ENCODE measurements at places on chromosomes 5 and 9. TPM values are rescaled to one million over a fixed set of nuclear protein-coding genes. Genes with fewer than 3 reads are reported as not detected.

- H3K4me3 ChIP-seq, result no peak overlapping the region
- H3K36me3 ChIP-seq, result no peaks in the 10 kb centered on the region
- no peaks in the 10 kb centered on the region for H3K4me1 ChIP-seq
- H3K27me3 ChIP-seq, result no peaks in the 10 kb centered on the region
- H3K27ac ChIP-seq, result no peak overlapping the region
- no peak for DNase-seq
Measured at GRCh38 chr9:33244137-33244784, 4.3 kb downstream of the SPINK4 start.

- no peak overlapping the region for H3K4me3 ChIP-seq
- no peak overlapping the region for H3K27ac ChIP-seq
- no peaks in the 10 kb centered on the region for H3K27me3 ChIP-seq
- DNase-seq, result no peak
Measured at GRCh38 chr9:68793605-68794343, 88.7 kb downstream of the PIP5K1B start.

GRCh38 chr9:107488375-107489143 lies 1.0 kb downstream of the KLF4 start:
- peaks cover 39% of the 10 kb centered on the region for H3K4me1 ChIP-seq
- H3K27me3 ChIP-seq, result peaks cover 61% of the 10 kb centered on the region
- H3K36me3 ChIP-seq, result peaks cover 2% of the 10 kb centered on the region
- no peak overlapping the region for H3K27ac ChIP-seq

DNA sequence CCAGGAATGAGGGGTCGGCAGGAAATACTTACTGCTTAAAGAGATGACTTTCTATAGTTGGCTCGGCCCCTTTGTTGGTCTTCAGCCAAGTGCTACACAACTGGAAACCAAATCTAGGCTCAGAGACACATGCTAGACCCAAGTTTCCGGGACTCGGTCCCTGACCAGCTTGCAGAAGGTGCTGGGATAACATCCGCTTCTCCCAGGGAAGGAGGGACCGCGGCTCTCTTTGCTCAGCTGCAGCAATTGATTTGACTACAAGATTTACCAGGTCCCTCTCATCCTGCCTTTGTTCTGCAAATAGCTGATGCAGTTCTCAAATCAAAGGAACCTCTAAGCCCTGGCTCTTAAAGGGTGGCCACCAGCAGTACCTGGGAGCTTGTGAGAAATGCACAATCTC lies 314.7 kb downstream of the MLLT3 start:
- no peaks in the 10 kb centered on the region for H3K36me3 ChIP-seq
- H3K4me3 ChIP-seq, result no peak overlapping the region
- H3K27me3 ChIP-seq, result peaks cover 11% of the 10 kb centered on the region
- H3K27ac ChIP-seq, result no peak overlapping the region

DNA sequence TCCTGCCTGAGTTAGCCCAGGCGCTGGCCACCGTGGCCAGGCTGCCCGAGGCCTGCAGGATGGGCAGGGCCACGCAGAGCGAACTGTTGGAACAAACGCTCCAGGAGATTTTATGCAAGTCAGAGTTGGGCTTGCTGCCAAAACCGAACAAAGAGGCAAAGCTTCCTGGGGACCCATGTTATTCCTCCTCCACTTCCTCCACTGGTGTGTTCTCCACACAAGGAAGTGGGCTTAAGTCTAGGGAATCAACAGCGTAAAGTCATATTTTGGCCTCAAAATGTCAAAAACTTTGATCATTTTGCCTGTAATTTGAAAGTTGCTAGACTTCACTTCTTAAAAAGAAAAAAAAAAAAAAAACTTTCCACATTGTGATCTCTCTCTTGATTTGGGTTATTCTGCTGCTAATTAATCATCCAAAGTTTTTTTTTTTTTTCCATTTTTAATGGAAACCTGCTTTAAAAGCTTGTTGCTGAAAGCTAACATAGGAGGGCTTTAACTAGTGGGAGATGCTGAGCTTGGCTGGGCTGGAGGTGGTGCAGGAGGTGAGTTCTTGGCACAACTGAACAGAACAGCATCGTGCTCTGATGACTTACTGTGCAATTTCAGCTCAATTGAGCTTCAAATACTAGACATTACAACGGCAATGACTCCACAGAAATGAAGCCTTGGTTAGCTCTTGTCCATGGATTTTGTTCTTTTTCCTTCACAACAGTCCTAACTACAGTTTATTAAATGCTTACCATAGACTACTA lies 73.0 kb downstream of the PTPDC1 start:
- no peak for DNase-seq
- H3K4me3 ChIP-seq, result no peak overlapping the region
- H3K36me3 ChIP-seq, result peaks cover 6% of the 10 kb centered on the region
- 0 out of 2 replicates have a peak, but pooled peaks cover 2% of the 10 kb centered on the region for H3K4me1 ChIP-seq
- H3K27me3 ChIP-seq, result no peaks in the 10 kb centered on the region
- no peak overlapping the region for H3K27ac ChIP-seq

ENHO gene
- 27.9 TPM for total RNA-seq

GRCh38 chr5:131932235-131932634 lies 13.2 kb downstream of the MEIKIN start:
- peaks cover 23% of the 10 kb centered on the region for H3K36me3 ChIP-seq
- H3K4me1 ChIP-seq, result peaks cover 19% of the 10 kb centered on the region
- H3K4me3 ChIP-seq, result no peak overlapping the region
- DNase-seq, result no peak
- H3K27ac ChIP-seq, result no peak overlapping the region

PCDHGA3 gene
- 0.92 TPM for total RNA-seq

CDH9 gene
- total RNA-seq, result 0.21 TPM

DNA sequence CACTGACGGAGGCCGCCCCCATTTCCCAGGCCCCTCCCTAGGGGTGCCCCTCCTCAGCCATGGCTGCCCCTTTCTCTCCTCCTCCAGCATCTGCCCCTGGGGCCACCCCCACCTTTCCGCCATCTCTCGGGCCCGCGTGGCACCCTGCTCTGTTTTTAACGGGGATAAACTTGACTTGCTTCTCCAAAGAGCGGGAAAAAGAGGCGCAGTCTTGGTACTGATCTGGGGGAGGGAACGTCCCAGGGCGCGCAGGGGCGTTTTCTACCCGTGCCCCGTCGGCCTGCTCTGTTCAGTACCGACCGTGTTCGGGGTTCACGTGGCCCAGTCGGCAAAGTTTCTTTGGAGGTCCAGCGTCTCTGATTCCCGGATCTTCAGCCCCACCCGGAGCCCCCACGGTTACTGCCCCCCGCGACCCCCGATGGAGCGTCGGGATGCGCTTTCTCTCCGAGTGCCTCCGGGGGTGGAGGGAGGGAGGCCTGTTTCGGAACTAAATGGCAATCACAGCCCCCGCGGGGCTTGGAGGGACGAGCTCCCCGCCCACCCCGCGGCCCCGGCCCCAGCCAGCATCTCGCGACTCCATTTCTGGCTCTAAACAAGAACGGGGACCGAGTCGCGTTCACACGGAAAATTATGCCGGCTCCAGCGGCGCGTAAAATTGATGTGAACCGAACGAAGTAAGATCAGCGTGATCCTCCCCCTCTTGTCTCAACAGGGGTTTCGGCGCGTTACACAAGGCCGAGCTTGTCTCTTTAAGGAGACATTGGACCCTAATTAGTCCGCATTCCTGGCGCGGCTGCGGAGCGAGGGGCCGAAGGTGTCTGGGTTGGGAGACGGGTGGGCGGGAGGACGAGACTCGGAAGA lies 1.1 kb upstream of the TLE4 start:
- H3K36me3 ChIP-seq, result peaks cover 3% of the 10 kb centered on the region
- peak; percentile 63 for DNase-seq
- peak overlapping the region; percentile 65 for H3K27ac ChIP-seq
- peaks cover 6% of the 10 kb centered on the region for H3K27me3 ChIP-seq

C9orf50 gene
- total RNA-seq, result 0.11 TPM

SNAPC4 gene
- total RNA-seq, result 20.0 TPM

DNA sequence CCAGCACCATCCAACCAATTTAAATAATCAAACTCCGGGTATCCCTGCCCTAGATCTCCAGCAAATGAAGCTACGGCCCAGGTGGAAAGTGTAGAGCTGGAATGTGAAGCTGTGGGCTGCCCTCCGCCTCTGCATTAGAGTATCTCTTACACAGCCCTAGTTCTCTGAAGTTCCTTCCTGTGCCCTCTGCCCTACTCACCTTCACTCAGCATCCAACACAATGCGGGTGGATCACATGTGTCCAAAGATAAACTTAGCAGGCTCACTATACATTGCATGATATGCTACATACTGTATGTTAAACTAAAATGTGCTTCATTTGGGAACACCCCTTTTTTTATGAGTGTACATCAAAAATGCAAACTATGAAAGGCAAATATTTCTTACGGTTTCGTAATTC lies 70.0 kb upstream of the RAD23B start:
- no peak overlapping the region for H3K4me3 ChIP-seq
- H3K27me3 ChIP-seq, result no peaks in the 10 kb centered on the region
- DNase-seq, result no peak
- peaks cover 13% of the 10 kb centered on the region for H3K4me1 ChIP-seq

DNA sequence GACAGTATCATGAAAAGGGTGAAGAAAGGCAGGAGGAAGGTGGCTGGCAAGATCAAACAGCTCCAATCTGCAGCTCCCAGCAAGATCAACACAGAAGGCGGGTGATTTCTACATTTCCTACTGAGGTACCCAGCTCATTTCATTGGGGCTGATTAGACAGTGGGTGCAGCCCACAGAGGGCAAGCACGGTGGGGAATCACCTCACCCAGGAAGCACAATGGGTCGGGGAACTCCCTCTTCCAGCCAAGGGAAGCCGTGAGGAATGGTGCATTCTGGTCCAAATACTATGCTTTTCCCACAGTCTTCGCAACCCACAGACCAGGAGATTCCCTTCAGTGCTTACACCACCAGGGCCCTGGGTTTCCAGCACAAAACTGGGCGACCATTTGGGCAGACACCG lies 66.8 kb downstream of the CAMSAP1 start:
- H3K27me3 ChIP-seq, result no peaks in the 10 kb centered on the region
- no peak for DNase-seq
- peaks cover 21% of the 10 kb centered on the region for H3K36me3 ChIP-seq
- H3K27ac ChIP-seq, result peak overlapping the region; percentile 35
- no peak overlapping the region for H3K4me3 ChIP-seq
- H3K4me1 ChIP-seq, result peaks cover 17% of the 10 kb centered on the region

- peaks cover 4% of the 10 kb centered on the region for H3K36me3 ChIP-seq
- H3K27me3 ChIP-seq, result no peaks in the 10 kb centered on the region
- DNase-seq, result no peak
- H3K4me3 ChIP-seq, result no peak overlapping the region
- peak overlapping the region; percentile 66 for H3K27ac ChIP-seq
Measured at GRCh38 chr9:131728961-131729360, 10.9 kb downstream of the RAPGEF1 start.

DNA sequence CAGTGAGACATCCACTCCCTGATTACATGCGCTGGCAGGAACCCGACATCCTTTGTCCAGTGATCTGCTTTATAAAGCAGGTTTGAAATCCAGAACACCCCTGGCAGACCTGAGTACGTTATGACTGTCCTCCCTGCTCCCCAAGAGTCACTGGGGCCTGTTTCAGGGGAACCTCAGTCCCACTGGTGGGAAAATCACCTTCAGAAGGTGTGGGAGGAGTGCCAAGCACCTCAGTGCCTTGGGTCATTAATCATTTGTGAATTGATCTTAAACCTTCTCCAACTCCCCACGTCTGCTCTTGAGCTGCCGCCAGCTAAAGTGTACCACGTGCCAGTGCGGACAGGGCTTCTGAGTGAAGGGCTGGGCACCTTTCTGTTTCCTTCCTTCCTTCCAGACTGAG lies 16.2 kb downstream of the SLC6A3 start:
- no peak overlapping the region for H3K27ac ChIP-seq
- no peaks in the 10 kb centered on the region for H3K4me1 ChIP-seq
- no peak for DNase-seq
- H3K27me3 ChIP-seq, result peaks cover 18% of the 10 kb centered on the region
- peaks cover 33% of the 10 kb centered on the region for H3K36me3 ChIP-seq

- no peak for DNase-seq
- H3K27me3 ChIP-seq, result no peaks in the 10 kb centered on the region
- no peak overlapping the region for H3K27ac ChIP-seq
- H3K4me1 ChIP-seq, result peaks cover 4% of the 10 kb centered on the region
Measured at GRCh38 chr9:72926506-72926905, 26.3 kb downstream of the ALDH1A1 start.

DNA sequence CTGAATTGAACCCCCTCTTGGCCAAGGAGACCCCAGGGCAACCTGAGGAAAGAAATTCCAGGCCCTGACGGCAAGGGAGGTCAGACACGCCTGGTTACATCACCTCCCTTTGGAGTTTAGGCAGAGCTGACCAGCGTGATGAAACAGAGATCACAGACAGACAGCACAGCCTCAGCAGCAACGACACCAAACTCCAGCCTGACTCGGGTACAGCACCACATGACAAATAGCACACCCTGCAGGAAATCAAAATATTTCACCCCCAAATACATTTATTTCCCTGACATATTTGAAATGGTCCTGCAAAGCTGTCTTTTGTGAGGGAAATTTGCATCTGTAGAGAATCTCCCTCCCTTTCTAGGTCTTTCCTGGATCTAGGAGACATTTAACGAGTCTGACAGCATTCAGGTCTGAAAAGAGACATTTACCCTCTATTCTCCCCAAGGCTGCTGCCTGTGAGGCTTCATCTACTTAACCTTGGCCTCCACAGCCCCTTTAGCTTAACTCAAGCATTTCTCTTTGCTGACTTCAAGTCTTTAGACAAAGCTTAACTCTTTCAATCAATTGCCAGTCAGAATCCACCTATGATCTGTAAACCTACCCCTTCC lies 2.6 kb downstream of the QSOX2 start:
- peaks cover 7% of the 10 kb centered on the region for H3K27me3 ChIP-seq
- peak overlapping the region; percentile 57 for H3K27ac ChIP-seq
- no peak for DNase-seq
- H3K4me1 ChIP-seq, result peaks cover 36% of the 10 kb centered on the region
- peak overlapping the region; percentile 92 for H3K4me3 ChIP-seq
